ELF-1 (cell line): ENCODE measurements at places on chromosomes 5 and 9.

DNA sequence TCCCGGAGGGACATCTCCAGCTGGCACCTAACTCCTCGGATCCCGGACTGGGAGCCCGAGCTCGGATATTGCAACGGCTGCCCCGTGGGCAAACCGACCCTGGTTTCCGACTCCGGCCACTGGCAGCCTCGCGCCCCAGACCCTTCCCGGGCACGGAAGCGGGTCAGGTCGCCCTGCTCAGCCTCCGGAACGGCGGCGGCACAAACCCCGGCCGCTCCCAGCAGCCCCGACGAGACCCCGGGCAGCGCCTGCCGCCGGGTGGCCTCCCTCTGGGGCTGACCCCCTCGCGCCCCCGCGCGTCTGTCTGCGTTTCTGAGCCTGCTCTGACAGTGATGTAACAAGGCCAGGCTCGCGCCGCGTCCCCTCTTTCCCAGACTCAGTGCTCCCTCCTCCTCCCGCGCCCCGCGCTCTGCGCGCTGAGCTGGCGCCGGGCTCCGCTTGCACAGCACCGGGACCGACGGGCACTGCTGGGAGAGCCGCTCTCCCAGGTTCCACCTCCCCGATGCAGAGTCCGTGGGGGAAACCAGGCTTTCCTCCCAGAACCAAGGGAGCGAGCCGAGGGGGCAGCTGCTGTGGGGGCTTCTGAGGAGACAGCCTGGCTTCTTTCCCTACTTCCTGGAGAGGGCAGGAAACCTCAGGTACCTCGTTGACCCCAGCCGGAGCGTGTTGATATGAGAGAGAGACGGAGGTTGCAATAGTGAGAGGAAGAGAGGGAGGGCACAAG is at the start of gene TMEM215:
Gene TMEM215 (plus strand): TSS at position 373 of the 724 bp plus-strand sequence. CDS start 644 bp downstream, outside the sequence.
- peak; percentile 68 for DNase-seq

DNA sequence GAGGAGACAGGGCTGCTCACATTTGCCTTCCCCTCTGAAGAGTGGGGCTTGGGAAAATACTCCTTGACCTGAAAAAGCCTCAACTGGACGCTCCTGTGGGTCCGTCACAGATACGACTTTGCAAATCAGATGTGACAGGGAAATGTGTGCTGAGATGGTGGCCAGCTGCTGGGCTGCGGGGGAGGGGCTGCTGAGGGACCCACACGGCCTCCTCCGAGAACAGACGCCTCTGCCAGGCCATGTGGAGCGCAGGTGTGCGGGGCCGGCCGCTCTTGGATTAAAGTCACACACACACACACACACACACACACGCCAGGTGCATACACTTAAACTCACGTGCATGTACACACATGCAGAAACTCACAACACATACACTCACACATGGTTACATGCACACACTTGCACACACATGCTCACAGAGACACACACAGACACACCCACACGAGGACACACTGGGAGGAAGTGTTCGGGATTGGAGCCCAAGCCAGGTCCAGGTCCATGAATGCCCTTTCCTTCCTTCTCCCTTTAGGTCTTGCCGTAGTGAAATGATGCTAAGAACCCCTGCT is 167.4 kb downstream of the GAPVD1 start:
- DNase-seq: no peak

GRCh38 chr5:154101184-154101583 is 62.4 kb downstream of the MFAP3 start:
- no peak for DNase-seq

- DNase-seq: no peak
Observed at GRCh38 chr5:120405923-120406322, 58.2 kb upstream of the PRR16 start.

GRCh38 chr9:6910032-6910431 is 152.3 kb downstream of the KDM4C start:
- no peak for DNase-seq

- no peak for DNase-seq
Observed at GRCh38 chr5:124718380-124718789, 28.1 kb downstream of the ZNF608 start.

GRCh38 chr5:126309860-126310259 is 113.3 kb upstream of the GRAMD2B start:
- no peak for DNase-seq

- peak; percentile 18 for DNase-seq
Observed at GRCh38 chr5:51622161-51622790, 239.0 kb downstream of the ISL1 start.

GRCh38 chr5:149470942-149471341 is 80.3 kb downstream of the CSNK1A1 start:
- DNase-seq: no peak

GRCh38 chr5:124512236-124512635 is 234.2 kb downstream of the ZNF608 start:
- DNase-seq: no peak

- DNase-seq: no peak
Observed at GRCh38 chr5:57749396-57749795, 266.8 kb upstream of the ACTBL2 start.

DNA sequence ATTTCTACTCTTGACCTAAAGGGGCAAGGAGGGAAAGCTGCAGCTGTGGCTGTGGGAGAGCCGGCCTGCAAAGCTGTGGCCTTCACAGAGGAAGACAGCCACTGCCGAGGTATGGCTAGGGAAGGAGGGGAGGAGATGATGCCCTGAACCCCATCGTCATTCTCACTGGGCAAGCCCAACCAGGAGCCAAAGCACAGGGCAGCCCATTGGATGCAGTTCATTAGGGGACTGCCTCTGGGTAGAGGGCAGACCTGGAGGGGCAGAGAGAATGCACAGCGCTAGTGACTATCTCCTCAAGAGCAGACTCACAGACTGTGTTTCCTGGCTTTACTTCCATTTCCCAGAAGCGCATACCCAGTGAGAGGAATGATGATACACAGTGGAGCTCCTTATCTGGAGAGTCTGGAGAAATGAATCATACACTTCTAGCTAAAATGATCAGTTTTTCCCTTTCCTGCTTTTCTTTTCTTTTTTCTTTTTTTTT is 47.2 kb upstream of the TTC23L start:
- peak; percentile 41 for DNase-seq

- DNase-seq: peak; percentile 67
Observed at GRCh38 chr5:94870511-94871183, 252.2 kb downstream of the SLF1 start.

- DNase-seq: peak; percentile 15
Observed at GRCh38 chr5:123997462-123998215, 485.7 kb downstream of the CSNK1G3 start.

DNA sequence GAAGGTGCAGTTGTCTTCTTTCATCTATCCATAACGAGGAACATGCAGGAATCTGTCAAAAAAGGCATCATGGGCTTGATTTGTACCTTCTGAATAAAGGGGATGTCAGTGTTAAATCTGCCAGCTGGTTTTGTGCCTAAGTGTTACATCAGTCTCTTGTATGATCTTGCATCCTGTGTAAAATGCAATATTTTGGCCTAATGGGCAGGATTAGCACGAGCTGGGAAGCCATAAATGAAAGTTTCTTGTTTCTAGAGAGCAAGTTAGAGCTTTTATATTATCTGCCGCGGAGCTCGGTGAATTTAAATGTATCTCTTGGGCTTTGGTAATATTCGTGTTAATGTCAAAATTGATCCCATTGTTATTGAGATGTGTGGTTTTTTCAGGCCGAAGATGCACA is 526.1 kb upstream of the WWC1 start:
- no peak for DNase-seq

GRCh38 chr5:96660971-96661854 is 963 bp upstream of the CAST start:
- DNase-seq: peak; percentile 43

DNA sequence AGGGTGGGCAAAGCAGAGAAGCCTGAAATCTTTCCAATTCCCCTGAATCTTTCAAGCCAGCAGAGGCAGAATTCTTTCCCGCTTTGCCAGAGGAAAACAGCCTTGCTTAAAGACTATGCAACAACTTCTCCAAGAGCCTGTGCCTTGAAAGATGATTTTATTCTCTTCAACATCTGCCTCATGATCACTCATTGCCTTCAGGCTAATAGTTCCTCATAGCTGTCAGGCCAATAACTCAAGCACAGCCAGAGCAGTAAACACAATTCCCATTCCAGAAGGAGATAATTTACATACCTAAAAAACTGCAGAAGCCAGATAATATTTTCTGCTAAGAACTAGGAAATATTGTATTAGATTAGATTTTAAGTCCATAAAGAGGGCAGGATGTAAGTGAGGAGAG is 92.3 kb upstream of the PUM3 start:
- no peak for DNase-seq

DNA sequence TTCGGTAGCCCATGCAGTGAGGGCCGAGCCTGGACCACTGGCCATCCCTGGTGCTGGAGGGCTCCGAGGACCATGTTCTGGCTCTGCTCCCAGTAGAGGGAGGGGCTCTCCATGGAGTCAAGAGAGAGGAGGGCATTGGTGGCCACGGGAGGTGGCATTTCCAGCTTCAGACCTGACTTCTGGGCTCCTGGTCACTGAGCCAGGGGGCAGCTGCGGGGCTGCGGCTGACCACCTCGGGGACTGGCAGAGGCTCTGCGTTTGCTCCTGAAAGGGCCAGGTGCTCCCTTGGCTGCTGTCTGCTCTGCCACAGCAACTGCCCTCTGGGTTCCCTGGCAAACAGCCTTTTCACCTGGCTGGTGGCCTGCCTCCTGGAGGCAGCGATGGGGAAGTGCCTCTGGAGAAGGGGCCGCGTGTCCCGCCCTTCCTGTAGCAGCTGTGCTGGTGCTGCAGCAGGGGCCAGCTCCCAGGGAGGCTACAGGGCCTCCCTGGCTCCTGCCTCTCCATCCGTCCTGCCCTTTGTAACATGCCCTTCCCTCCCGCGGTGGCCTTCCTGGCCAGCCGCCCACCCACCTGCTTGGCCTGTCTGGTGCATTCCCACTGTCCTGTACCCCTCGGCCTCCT is 144.6 kb downstream of the CACNA1B start:
- DNase-seq: peak; percentile 83

- no peak for DNase-seq
Observed at GRCh38 chr5:64019746-64020145, 57.5 kb upstream of the HTR1A start.

- DNase-seq: no peak
Observed at GRCh38 chr5:74636552-74636951, 4.0 kb downstream of the ENC1 start.

DNA sequence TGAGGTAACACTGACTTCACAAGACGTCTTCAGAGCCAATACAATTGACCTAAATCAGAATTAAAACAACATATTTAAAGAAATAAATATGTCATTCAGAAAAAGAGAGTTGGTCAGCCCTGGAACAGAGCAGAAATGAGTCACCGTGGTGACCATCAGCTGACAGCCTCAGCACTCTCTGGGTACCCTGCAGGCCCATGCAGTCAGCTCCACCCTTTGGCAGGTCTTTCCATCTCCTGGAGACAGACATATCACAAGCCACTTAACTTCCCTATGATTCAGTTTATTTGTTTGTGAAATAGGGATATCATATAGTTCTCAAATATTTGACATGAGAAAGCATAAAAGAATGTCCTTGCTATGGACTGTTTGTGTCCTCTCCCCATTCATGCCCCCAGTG is 151.6 kb upstream of the MEF2C start:
- DNase-seq: no peak

- peak; percentile 85 for DNase-seq
Observed at GRCh38 chr5:157855404-157855994, 3.4 kb downstream of the CLINT1 start.

- DNase-seq: no peak
Observed at GRCh38 chr9:134275375-134275774, 50.9 kb upstream of the RXRA start.

DNA sequence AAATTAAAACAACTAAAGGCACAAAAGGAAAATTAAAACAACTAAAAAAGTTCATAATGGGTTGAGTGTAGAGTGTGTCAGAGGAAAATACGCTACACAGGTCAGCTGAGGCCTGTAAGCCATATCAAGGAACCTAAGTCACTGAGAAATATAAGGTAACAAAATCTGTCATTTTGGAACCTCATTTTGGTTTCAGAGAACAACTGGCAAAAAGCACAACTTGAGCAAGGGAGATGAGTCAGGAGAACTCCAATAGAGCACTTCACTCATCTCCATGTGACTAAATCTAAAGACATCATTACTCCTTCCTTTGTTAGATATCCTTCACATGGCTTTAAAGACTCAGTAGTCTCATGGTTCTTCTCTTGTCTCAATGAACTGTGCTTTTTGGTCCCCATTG is 269.4 kb upstream of the POU5F2 start:
- DNase-seq: no peak

DNA sequence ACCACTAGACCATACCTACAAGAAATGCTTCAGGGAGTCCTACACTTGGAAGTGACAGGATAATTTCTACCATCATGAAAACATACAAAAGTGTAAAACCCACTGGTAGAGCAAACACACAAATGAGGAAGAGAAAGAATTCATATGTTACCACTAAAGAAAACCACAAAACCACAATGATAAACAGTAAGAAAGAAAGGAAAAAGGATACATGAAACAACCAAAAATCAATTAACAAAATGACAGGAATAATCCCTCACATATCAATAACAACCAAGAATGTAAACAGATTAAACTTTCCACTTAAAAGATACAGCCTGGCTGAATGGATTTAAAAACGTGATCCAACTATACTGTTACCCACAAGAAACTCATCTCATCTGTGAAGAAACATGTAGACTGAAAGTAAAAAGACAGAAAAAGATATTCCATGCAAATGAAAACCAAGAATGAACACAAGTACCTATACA is 83.4 kb downstream of the LPAR1 start:
- no peak for DNase-seq

DNA sequence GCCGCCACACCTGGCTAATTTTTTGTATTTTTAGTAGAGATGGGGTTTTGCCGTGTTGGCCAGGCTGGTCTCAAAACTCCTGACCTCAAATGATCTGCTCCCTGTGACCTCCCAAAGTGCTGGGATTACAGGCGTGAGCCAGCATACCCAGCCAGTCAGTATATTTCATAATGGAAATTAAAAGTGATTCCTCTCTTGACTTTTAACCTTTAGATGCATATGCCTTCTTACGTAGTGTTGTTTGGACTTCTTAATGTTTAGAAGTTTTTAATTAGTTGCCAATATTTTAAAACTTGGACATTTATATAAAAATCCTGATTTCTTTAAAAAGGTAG is 22.4 kb downstream of the DENND4C start:
- DNase-seq: no peak

GRCh38 chr9:95857896-95858295 is 17.6 kb upstream of the ERCC6L2 start:
- DNase-seq: no peak

DNA sequence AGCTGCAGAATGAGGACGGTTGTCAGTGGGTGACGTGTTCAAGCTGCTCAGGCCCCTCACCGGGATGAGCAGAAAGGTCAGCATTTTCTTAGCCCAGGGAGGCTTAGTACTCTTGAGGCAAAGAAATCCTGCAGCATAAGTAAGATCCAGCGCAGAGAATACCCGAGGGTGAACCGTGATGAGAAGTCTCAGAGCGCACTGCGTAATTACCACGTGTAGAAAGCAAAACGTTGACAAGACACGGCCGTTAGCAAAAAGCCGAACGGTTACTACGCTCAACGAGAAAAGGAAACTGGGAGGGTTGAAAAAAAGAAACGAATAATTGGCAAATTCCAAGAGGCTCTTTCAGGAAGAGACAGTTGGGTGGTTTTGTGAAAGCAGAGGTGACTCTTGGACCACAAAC is 104.0 kb downstream of the COL23A1 start:
- DNase-seq: no peak
